ENCODE measurements at places on chromosomes 7 and 10. TPM values are rescaled to one million over a fixed set of nuclear protein-coding genes. Genes with fewer than 3 reads are reported as not detected.
A peak's percentile ranks its signal among the peaks of the same experiment; 100 is the strongest.

The PLAC9 gene
- 0.21 TPM for polyA plus RNA-seq

GRCh38 chr7:130292682-130293257, at the start of gene CPA4:
TSS of gene CPA4 (plus strand) at chr7:130293161. CDS start at chr7:130293181, 20 bp downstream.
- H3K36me3 ChIP-seq: no peaks in the 10 kb centered on the region
- peaks cover 15% of the 10 kb centered on the region for H3K4me1 ChIP-seq
- H3K27ac ChIP-seq: peak within 1 kb of the TSS; percentile 56
- no peak for DNase-seq
- H3K27me3 ChIP-seq: no peaks in the 10 kb centered on the region

The SPAM1 gene
- polyA plus RNA-seq: not detected

DNA sequence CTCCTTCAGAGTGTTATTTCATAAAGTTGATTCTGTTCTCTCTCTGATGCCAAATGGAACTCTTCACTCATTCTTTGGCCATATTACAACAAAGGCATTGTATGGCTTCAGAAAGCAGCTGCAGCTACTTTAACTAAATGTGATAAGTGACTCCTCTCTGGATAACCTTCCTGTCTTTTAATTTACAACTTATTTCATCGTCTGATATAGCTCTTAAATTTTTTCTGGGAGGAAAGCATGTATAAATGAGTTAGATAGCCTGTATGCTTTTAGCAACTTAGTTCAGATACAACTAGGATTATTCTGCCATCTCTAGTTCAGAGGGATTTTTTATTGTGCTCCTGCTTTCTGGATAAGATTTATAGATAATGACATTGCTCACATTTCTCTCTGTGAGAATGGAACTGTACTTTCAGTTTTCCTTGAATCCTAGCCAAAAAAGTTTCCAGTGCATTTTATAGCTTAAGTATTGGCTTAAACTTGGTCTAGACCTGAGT, 57.5 kb downstream of the KLHDC10 start:
- H3K4me3 ChIP-seq: no peak overlapping the region
- peaks cover 12% of the 10 kb centered on the region for H3K4me1 ChIP-seq
- DNase-seq: no peak
- no peaks in the 10 kb centered on the region for H3K27me3 ChIP-seq
- H3K36me3 ChIP-seq: peaks cover 62% of the 10 kb centered on the region
- H3K27ac ChIP-seq: peak overlapping the region; percentile 65

DNA sequence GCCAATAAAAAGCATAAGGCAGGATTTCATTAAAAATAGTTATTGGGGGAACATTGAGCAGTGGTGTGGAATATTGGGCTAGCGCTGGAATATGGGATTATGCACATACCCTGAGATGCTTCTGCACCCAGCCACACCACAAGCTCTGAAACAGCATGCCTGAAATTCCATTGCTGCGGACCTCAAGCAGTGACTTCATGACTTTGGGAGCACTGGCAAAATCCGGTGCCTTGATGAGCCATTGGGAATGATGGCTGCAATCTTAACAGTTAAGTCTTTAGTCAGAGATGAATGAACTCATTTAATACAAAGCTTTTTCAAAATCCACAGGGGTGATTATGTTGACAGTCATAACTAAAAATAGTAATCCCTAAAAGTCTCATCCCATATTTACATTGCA, 274.7 kb upstream of the MTPN start:
- H3K27me3 ChIP-seq: no peaks in the 10 kb centered on the region
- DNase-seq: no peak
- H3K4me3 ChIP-seq: no peak overlapping the region
- no peak overlapping the region for H3K27ac ChIP-seq
- no peaks in the 10 kb centered on the region for H3K4me1 ChIP-seq
- no peaks in the 10 kb centered on the region for H3K36me3 ChIP-seq

DNA sequence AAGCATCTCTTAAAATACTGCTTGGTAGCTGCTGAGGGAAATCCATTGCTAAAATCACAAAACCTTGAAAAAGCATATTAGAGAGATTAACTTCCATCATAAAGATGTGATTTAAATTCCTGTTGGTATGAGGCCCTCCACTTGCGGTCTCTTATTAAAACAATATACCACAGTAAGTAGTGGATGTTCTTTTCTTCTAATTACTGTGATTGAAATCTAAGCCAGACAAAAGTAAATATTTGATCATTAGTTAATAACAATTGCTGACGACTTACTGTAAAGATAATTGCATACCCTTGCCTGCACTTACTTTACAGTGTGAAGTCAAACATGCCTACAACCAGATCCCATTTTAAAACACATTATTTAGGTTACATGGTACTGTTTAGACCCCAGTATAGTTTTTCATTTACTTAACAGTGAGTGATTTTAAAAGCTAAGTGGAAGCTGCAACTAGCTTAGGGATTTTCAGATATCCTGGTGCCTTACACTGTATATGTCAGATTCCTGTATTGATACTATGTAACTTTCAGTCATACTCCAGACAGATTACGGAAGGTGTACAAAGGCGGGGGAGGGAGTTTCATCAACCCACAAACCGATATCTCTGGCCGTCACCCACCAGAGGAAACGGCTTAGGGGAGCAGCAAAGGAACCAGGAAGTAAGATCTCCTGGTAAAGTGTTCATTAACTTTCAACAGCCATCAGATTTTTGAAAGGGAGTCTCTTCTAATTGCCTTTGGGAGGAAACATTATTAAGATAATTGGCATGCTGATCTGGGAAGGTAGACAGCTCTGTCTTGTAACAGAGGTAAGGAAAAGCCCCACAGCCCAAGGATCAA, 986 bp downstream of the NRP1 start:
- peak overlapping the region; percentile 92 for H3K4me3 ChIP-seq
- H3K36me3 ChIP-seq: peaks cover 41% of the 10 kb centered on the region
- H3K27ac ChIP-seq: peak overlapping the region; percentile 78
- H3K27me3 ChIP-seq: no peaks in the 10 kb centered on the region
- H3K4me1 ChIP-seq: peaks cover 28% of the 10 kb centered on the region

The C10orf53 gene
- polyA plus RNA-seq: not detected

GRCh38 chr10:67046507-67046906, 120.7 kb downstream of the LRRTM3 start:
- no peaks in the 10 kb centered on the region for H3K36me3 ChIP-seq
- H3K27me3 ChIP-seq: no peaks in the 10 kb centered on the region
- no peak overlapping the region for H3K27ac ChIP-seq
- no peak for DNase-seq
- no peak overlapping the region for H3K4me3 ChIP-seq

- no peak for DNase-seq
- H3K36me3 ChIP-seq: no peaks in the 10 kb centered on the region
- H3K4me3 ChIP-seq: no peak overlapping the region
- no peaks in the 10 kb centered on the region for H3K27me3 ChIP-seq
- H3K27ac ChIP-seq: no peak overlapping the region
Observed at GRCh38 chr10:79937701-79938151, 11.2 kb downstream of the SFTPD start.

- DNase-seq: peak; percentile 10
- peak overlapping the region; percentile 79 for H3K4me3 ChIP-seq
- H3K27ac ChIP-seq: peak overlapping the region; percentile 94
- H3K4me1 ChIP-seq: no peaks in the 10 kb centered on the region
Observed at GRCh38 chr10:68957654-68958053, 1.7 kb downstream of the DDX21 start.

GRCh38 chr10:97854743-97855142, 5.1 kb downstream of the GOLGA7B start:
- no peak overlapping the region for H3K27ac ChIP-seq
- H3K4me1 ChIP-seq: no peaks in the 10 kb centered on the region
- no peak for DNase-seq
- H3K27me3 ChIP-seq: peaks cover 20% of the 10 kb centered on the region

DNA sequence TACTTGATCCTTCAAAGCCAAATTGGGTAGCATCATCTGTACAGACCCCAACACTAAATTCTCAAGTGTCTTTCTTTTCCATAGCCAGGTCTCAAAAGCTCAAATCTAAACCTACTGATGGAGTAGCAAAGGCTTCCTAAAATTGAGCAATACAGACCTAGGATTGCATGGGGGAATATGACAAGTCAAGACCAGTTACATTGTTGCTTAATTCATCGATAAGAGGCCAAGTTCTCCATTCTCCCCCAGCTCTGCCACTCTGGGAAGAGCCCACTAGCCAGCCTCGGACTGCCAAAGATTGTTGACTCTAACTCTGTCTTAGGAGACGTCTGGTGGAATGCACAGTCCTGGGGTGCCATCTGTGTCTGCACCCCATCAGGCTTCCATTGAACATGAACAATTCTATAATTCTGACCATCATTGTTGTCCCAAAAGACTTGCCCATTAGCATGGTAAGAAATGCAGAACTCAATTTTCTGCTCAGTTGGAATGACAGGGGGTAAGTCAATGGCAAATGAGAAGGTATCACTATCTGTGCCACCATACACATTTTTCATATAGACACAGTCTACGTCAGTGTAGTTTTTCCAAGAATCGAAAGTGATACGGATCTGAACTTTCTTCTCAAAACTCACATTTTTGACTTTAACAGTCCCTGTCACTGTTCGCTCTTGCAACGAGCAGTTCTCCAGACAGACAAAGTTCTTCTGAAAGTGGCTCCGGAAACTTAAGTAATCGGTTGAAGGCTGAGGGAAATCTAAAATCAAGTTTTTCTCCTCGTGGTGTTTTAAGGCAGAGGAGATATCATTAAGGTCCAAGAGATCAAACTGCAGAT, 2.9 kb downstream of the PPP1R3C start:
- DNase-seq: no peak
- H3K27ac ChIP-seq: no peak overlapping the region
- H3K4me1 ChIP-seq: no peaks in the 10 kb centered on the region
- no peak overlapping the region for H3K4me3 ChIP-seq
- H3K27me3 ChIP-seq: no peaks in the 10 kb centered on the region

- H3K4me3 ChIP-seq: peak overlapping the region; percentile 79
- no peak overlapping the region for H3K27ac ChIP-seq
- peak; percentile 48 for DNase-seq
- no peaks in the 10 kb centered on the region for H3K27me3 ChIP-seq
Observed at GRCh38 chr7:70693321-70693685, 438.6 kb upstream of the GALNT17 start.

DNA sequence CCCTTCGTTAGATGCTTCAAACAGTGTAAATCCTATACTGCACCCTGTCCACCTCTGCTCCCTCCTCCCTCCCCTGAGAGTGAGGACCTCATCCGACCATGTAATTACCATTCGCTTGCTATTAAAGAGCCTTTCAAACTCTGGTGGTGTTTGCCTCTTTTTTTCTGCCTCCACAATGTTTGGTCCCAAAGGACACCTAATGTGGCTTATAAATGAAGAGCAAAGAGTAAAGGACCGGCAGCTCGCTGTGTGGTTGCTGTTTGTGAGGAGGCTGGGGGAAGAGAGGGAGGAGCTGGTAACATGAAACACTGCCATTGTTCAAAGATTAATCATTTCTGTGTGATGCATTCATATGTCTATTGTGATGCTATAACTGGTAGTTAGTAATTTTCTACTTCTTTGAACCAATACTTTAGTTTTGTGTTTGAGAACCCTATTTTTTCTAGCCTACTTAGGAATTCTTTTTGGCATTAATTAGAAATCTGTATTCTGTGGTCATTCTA, 27.9 kb downstream of the MTURN start:
- H3K36me3 ChIP-seq: peaks cover 4% of the 10 kb centered on the region
- DNase-seq: no peak
- H3K27ac ChIP-seq: peak overlapping the region; percentile 77
- H3K27me3 ChIP-seq: no peaks in the 10 kb centered on the region

- H3K4me3 ChIP-seq: peak overlapping the region; percentile 63
- H3K4me1 ChIP-seq: peaks cover 11% of the 10 kb centered on the region
- H3K27me3 ChIP-seq: no peaks in the 10 kb centered on the region
- peaks cover 23% of the 10 kb centered on the region for H3K36me3 ChIP-seq
- DNase-seq: no peak
Observed at GRCh38 chr10:73780966-73781365, 882 bp upstream of the CHCHD1 start.

The CCDC7 gene
- polyA plus RNA-seq: 0.44 TPM

DNA sequence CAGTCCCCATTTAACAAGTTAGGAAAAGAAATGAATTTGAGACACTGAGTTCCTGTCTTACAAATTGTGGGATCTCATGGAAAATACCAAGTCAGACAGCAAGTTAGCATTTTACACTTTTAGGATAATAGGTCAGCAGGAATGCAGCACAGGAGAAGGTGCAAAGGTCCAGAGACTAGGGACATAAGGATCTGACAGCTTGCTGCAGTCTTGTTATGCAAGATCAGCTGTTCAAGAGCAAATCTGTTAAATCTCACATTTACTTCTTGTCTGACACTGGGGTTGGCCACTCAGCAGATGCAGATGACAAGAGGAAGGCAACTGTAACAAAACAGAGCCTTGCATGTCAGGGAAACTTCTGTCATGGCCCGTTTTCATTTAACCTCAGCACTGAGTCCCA, 239.6 kb downstream of the PHF14 start:
- H3K4me3 ChIP-seq: no peak overlapping the region
- no peaks in the 10 kb centered on the region for H3K36me3 ChIP-seq
- DNase-seq: no peak
- H3K4me1 ChIP-seq: peaks cover 2% of the 10 kb centered on the region
- H3K27ac ChIP-seq: no peak overlapping the region
- no peaks in the 10 kb centered on the region for H3K27me3 ChIP-seq

DNA sequence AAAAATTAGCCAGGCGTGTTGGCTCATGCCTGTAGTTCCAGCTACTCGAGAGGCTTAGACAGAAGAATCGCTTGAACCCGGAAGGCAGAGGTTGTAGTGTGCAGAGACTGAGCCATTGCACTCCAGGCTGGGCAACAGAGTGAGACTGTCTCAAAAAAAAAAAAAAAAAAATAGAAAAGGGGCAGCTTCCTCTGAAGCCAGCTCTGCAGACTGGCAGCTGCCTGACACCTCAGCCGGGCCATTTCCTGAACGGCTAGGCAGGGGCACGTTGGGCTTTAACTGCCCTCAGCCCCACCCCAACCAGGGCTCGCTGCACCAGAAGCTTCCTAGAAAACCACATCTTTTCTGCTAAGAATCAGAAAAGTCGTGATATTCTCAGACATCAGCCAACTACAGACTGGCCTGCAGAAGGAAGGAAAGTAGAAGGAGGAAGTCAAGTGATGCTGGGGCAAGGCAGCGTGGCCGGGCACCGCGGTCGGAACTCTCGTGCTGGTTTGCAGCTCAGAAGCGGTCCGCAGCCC, 38.0 kb downstream of the PRKAG2 start:
- H3K36me3 ChIP-seq: no peaks in the 10 kb centered on the region
- no peaks in the 10 kb centered on the region for H3K4me1 ChIP-seq

The BMPR1A gene
- polyA plus RNA-seq: 12.7 TPM

The LIPJ gene
- polyA plus RNA-seq: not detected

DNA sequence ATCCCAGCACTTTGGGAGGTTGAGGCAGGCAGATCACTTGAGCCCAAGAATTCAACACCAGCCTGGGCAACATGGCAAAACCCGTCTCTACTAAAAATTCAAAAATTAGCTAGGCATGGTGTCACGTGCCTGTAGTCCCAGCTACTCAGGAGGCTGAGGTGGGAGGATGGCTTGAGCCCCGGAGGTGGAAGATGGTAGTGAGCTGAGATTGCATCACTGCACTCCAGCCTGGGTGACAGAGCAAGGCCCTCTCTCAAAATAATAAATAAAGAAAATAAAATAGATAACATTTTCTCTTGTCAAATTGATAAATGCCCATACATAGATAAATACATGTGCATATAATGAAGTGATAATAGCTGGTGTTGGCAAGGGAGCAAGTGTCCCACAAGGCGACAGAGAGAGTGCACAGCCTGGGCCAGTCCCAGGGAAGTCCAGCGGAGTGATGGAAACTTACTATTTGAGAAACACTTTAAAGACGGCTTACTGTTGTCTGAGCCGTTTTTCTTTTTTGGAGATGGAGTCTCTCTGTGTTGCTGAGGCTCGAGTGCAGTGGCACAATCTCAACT, 33.4 kb upstream of the DLG5 start:
- no peaks in the 10 kb centered on the region for H3K27me3 ChIP-seq
- H3K4me3 ChIP-seq: no peak overlapping the region
- H3K36me3 ChIP-seq: no peaks in the 10 kb centered on the region
- H3K27ac ChIP-seq: no peak overlapping the region
- DNase-seq: no peak
- H3K4me1 ChIP-seq: no peaks in the 10 kb centered on the region

Measured in SK-N-SH (cell line).